ENCODE measurements at places on chromosomes 4 and X.

DNA sequence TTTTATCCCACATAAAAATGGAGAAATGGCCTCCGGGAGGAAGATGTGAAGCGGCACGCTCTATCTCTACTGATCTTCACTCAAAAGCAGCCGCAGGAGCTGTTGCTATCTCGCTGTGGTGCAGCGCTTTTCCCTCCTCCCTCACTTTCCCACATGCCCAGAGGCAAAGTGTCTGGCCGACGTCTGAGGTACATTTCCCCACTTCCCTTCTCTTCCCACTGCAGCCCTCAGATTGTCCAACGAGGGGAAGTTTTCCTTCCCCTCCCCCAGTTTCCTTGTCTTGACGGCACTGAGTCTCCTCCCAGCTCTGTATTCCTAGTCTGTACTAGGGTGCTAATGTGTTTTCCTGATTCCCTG, 660 bp upstream of the COL25A1 start:
- no peak for DNase-seq

DNA sequence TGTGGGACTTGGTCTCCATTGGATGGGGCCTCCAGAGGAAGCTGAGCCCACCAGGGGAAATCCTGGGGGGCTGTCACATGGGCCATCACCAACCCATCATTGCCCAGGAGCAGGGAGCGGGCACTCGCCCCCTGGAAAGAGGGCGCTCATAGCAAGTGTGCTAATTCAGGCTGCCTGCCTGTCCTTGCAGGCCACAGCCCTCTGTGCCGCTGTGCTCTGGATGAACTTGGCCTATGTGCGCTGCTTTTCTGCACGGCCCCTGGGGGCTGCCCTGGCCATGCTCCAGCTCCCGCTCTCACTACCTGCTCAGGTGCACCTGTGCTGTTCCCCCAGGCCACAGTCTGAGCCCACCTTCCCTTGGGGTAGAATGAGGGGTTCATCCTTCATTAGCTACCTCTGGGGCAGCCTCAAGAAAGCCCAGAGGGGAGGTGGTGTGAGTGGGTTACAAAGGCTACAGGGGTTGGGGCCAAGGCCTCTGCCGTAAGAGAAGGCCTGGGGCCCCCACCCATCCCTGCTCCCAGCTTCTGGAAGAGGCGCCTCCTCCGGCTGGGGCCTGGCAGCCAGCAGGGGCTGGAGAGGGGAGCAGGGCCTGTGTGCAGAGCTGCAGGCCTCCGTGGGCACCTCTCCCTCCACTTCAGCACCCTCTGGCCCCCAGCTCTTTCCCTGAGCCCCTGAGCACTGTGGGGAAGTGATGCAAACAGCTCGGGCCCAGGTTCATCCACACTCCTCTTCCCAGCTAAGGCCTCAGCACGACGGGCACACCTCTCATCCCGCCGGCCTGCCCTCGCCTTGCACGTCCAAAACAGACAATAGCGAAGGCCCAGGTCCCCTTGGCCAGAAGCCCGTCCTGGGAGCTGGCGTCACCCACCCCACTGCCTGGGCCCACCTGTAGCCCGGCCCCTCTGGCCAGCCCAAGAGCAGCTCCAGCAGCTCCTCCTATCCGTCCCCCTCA, 8.9 kb downstream of the CFAP99 start:
- DNase-seq = no peak

GRCh38 chr4:52780206-52780605, 29.0 kb upstream of the ERVMER34-1 start:
- DNase-seq = no peak

DNA sequence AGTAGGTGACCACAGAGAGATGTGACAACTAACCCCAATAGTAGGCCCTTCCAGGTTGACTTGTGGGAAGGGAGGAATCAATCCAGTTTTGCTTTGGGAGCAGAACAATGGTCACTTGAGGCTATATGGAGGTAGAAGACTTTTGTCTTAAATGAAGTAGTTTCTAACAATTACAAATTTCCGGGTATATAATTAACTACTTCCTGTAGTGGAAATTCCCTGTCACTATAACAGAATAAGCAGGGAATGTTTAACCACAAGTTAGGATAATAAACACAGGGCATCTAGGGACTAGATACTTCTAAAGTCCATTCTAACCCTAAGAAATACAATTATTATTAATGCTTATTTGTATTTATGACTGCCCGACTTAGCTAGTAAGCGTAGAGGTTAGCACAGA, 99.0 kb upstream of the TRPC3 start:
- no peak for DNase-seq

- DNase-seq = no peak
These were observed 161.1 kb downstream of the VEGFC start for GRCh38 chr4:176631611-176632010.

- DNase-seq = no peak
These were observed 44.2 kb downstream of the RHOH start for GRCh38 chr4:40241026-40241425.

GRCh38 chr4:35461931-35462659, 782.2 kb downstream of the ARAP2 start:
- no peak for DNase-seq

GRCh38 chr4:131426023-131426758, 1722.9 kb upstream of the PCDH10 start:
- DNase-seq = no peak

DNA sequence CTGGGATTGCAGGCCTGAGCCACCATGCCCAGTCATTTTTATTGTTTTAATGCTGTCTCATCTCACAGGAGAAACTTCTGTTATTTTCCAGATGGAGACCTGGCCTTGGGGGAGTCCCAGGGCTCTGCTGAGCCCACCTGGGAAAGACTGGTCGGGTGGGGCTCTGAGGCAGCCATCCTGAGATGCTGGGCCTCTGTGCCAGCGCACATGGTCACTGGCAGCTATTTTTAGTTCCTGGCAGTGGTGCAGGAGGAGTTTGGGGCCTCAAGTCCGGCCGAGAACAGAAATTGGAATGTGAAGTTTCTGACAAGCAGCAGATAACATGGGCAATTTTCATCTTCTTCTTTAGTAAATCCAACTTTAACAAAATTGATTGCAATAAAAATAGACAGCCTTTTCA, 44.5 kb downstream of the SORCS2 start:
- DNase-seq = no peak

- no peak for DNase-seq
These were observed 88.3 kb upstream of the DDIT4L start for GRCh38 chr4:100278567-100278966.

DNA sequence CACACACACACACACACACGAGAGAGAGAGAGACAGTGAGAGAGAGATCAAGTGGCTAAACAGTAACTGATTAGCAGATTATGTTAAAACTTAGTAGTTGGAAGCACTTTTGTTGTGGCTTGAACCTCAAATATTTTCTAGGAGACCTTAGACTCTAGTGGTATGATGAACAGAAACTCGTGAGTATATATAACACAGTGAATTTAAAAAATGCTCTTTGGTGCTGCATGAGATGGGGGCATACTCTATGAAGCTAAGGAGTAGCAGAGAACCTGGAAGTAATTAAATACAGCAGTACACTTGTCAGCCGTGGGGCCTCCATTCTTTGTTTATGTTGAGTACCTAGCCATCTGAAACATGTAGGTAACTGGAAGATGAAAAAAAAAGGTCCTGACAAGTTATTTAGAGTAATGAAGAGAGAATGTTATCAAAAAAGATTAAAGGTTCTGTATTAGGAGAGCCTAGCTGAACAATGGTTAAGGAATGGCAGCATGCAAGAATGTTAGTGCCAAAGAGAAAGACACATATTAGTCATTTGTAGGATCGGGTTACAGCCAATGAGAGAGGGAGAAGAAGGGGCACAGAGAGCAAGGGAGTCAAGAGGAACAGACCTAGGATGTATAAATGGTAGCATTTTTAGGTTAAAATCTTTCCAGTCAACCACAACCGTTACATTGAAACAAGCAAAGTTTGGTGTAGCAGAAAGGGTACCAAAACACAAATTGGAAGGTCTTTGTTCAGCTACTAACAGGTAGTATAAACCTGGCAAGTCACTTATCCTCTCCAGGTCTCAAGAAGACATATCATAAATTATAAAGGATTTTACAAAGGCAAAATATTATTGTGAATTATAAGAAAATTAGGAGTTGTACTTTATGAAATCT, 316.7 kb upstream of the DIPK2B start:
- DNase-seq = no peak

DNA sequence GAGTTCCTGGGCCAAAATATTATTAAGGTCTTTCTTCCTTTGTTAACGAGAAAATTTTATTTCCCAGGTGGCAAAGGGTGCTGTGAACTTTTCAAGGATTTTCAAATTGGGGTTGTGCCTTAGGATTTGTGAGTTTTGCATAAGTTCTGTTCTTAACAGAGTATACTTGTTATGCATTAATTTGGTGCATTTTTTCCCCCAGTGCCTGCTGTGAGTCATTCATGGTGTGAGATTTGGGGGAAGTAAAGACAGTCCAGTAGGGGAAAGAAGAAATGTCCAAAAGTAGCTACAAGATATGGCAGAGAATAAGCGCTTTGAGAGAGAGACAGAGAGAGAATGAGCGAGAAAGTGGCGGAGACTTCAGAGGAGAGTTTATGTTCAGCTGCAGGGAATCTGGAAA, 239.2 kb downstream of the ARHGAP10 start:
- DNase-seq = no peak

GRCh38 chr4:38762560-38762959, 20.2 kb downstream of the TLR10 start:
- DNase-seq = no peak

DNA sequence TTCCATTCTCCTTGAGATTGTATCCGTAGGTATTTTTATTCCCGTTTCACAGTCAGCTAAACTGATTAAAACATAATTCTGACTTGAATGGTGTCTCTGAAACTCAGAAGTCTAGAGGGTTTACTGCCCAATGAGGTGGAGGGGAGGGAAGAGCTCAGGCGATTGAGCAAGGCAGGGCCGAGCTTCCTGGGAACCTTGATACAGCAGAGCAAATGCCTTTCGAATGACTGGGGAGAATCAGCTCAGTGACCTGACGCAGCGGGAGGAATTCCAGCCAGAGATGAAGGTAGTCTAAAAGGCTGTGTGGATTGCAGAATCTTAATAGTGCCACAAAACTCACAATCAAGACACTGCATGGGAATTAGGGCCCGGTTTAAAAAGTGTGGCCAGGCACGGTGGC, 233.6 kb downstream of the EVC2 start:
- no peak for DNase-seq
